CD4-positive, alpha-beta T cell treated with Interleukin-12 subunit alpha and Interleukin-12 subunit beta, for 1 hour (primary cell): ENCODE measurements at places on chromosomes 11 and 22.

- no peak for DNase-seq
These were observed 71.8 kb upstream of the PAX6 start for GRCh38 chr11:31882951-31883392.

DNA sequence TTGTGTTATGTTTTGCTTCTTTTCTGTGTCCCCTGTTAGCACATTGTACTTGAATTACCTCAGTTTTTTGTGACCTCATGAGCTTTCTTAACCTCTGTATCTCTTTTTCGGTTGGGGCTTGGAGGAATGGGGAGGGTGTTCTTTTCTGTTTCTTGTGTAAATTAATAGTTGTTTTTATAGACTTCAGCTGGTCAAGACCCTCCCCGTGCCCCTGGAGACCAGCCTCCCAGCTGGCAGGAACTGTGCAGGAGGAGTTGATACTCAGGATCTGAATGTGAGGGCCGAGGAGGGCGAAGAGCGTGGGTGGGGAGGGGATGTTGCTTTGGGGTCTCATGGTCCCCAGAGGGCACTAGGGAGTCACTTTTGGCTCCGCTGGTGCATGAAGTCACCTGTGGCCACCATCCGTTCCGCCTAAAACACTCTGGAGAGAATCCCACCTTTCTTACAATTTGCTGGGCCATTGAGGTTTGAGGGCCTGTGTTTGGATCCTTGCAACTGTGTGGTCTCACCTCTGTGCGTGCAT is 44.3 kb upstream of the NNMT start:
- no peak for DNase-seq

DNA sequence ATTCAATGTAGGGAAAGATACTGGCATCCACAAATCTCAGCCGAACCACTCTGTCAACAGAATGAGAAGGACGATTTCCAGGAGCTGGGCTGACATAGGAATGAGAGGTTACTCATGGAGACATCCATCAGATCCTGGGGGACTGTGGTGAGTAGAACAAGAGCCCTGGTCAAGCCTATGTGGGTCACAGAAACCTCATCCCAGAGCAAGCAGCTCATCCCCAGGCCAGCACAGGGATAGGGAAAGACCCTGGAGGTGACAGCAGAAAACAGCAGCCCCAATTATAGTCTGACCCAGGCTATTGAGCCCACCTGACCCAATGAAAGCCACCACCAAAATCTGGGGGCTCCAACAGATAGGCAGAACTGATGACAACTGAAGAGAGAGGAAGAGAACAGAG is 128.0 kb upstream of the SERPIND1 start:
- DNase-seq = no peak

DNA sequence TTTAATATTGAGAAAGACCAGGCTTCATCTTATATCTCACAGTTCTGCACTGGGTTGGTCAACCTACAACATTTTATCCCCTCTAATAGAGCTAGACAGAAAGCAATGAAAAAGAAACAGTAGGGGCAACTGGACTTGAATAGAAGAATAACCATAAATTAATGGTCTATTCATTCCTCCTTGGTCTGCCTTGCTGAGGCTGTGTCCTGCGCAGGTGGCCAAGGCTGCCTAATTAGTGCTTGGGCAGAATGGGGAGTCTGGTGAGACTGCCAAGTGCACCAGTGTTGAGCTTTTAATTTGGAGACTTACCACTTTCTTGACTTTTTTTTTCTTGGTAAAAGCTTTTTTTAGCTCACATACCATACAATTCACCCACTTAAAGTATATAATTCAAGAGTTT is 35.0 kb upstream of the SPON1 start:
- DNase-seq = no peak

DNA sequence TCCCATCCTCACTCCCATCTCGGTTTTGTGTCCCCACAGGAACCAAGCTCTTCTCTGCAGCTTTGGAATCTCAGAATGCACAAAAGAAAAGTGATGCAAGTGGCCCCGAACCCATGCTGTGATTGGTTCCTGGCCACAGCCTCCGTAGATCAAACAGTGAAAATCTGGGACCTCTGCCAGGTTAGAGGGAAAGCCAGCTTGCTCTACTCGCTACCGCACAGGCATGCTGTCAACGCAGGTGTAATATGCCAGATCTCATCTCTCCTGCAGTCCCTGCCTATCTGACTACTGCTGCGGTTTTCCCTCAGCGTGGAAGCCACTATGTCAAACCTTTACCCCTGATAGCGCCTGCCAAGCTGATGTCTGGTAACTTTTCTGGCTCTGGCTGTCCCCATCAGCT is 200.5 kb upstream of the LRRC4C start:
- DNase-seq = no peak

- DNase-seq = no peak
These were observed 71.4 kb upstream of the SEZ6L start for GRCh38 chr22:26097840-26098239.

DNA sequence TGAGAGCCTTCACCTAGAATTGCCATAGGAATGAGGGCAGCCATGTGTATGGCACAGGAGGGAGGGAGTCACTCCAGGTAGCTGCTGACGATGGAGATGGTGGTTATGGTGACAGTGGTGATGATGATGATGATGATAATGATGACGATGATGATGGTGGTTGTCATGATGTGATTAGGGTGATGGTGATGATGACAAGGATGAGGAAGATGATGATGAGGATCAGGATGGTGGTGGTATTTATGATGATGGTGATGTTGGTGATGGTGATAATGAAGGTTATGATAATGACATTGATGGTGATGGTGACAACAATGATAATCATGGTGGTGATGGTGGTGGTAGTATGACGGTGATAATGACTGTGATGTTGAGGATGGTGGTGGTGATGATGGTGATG is 1130.5 kb downstream of the BRD1 start:
- no peak for DNase-seq

DNA sequence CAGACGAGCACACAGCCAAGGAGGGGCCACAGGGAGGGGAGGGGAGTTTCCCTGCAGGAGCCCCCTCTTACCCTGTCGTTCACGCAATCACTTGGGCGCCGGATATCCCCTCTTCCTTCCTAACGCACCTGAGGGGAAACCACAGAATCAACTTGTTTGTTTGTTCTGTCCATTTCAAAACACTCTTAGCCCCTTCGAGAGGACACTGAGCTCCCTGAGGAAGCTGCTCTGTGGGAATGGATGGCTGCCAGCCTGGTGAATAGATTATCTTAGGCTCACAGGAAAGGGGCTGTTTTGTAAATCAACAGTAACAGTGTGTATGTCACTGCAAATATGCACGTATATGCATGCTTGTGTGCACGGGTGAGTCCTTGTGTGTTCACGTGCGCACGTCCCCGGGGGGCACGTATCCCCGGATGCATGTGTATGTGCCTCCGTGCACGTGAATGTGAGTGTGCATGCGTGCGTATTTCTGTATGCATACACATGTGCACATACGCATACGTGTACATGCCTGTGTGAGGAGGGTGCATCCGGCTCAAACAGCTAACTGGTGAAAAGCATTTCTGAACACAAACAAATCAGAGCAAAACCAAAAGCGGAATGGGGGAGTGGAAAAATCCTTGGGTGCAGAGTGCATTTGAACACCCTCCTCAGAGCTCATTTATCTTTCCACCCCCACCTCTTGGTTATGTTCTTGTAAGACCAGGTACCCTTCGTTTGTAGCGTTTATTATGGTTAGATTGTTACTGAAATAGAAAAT is 7.2 kb downstream of the ARSA start:
- peak; percentile 65 for DNase-seq

DNA sequence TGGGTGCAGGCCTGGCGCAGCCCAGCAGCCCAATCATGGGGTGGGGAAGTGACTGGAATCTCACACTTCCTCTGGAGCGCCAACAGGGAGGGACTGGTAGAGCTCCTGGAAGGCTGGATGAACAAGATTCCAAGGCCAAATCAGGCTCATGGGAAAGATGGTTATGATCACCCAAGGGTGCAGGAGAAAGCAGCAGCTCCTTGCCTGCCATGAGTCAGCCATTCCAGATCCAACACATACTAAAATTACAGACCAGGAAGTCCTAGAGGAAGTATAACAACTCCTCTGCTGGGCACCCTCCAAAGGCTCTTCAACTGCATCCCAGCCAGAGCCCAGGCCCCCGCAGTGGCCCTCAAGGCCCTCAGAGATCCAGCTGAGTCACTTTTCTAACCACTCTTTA is 427.3 kb downstream of the TENM4 start:
- DNase-seq = no peak

DNA sequence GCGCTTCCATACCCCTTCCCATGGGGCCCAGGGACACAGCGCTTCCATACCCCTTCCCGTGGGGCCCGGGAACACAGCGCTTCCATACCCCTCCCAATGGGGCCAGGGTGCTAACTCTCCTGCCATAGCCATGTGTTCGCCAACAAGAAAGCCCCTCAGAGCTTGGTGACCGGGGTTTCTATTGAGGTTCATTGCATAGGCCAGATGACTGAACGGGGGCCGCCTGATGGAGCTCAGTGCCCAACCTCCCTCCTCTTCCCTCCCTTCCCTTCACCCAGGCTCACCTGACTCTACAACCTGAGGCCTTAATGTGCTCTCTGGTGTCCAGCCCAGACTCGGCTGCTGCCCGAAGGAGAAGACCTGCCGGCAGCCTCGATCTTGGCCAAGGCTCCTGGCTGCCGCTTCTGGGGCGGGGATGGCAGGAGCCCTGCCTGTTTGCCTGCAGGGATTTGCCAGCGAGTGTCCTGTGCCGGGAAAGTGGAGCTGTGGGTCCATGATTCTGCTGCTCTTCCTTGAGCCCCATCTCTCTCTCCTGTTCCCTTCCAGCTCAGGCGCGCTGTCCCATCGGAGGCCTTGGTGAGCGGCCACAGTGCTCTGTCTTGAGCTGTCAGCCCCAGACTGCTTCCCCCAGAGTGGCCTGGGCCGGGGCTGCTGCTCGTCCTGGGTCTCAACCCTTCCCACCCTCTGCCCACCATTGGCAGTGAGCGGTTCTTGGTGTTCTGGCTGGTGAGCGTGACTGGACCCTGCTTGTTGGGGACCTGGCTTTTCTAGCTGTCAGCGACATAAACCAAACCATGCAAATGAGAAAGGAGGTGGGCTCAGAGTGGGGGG is 267.0 kb downstream of the TBC1D22A start:
- DNase-seq = no peak

- no peak for DNase-seq
These were observed 257.8 kb upstream of the SYN3 start for GRCh38 chr22:33315954-33316353.

DNA sequence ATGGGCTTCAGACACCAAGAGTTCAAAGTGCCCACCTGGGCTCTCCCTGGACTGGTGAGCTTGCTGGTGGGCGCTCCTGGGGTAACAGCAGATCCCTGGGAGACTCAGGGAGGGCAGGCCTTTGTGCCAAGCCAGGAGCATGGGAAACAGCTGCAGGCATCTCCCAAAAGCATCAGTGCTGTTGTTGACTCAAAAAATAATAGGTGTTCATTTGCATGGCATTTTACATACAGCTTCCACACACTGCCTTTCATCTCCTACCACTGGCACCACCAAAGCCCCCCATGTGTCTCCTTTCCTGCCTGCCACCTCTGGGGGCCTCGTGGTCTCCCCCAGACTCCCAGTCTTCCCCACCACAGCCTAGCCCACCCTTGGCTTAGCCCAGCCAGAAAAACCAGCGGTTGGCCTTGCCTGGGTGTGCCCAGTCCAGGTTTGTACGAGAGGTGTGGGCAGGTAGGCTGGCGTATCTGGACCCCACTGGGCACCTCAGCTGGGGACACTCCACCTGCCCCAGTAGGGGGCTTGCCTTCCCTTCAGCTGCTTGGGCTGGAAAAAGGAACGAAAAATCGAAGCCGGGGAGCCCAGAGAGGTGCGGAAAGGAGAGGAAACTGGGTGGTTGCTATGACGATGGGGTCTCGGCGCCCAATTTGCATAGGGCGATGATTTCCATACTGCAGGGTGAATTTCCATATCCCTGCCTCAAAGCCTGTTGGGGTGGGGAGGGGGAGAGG is 15.0 kb downstream of the POU2F3 start:
- DNase-seq = no peak

DNA sequence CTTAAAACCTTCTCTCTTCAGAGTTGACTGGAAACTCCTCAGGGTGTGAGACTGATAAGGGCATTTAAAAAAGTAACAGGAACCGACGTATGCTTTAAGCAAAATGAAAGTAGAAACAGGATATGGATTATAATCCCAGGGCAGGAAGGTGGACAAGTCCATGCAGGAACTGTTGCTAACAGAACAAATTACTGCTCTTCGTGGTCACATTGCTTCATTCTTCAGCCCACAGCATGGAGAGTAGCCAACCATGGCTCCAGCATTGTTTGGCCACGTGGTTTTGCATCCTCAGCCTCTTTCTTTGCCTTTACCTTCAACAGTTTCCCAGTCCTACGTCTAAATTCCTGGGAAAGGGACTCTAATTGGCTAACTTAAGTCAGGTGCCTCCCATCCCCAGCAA is 563.1 kb upstream of the ISX start:
- DNase-seq = no peak

DNA sequence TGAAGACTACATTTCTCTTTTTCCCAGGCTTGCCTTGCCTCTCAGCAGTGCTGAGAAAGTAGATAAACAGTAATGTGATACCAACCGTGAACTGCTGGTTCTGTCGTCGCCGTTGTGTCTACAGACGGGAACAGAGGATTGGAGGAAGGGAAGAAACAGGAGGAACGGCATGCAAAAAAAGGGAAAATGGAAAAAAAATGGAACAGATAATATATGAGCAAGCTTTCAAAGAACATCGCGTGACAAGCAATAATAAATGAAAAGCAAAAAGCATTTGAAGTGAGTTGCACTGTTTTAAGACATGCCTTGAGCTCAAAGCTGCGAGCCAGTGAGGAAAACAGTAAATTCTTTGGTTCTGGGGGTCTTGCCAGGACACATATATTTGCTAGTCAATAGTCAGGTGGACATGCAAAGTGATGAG is 305.9 kb downstream of the CADM1 start:
- DNase-seq = no peak

DNA sequence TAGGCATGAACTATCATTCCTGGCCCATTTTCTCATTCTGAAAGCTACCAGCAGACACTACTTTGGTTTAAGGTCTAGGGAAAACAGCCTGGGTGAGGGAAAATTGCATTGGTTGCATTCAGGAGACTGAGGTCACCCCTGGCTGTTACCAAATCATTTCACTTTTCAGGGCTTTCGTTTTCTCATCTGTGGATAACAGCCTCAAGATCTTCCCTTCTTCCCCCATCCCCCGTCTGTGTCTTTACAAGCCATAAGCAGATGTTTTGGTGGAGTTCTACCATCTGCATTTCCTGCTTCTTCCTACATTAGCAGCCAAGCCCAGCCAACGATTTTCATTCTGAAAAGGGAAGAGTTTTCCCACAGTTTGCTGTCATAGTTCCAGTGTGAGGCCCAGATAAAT is 130.4 kb downstream of the HIPK3 start:
- DNase-seq = no peak

- no peak for DNase-seq
These were observed 234.5 kb downstream of the METTL15 start for GRCh38 chr11:28342716-28343115.

GRCh38 chr22:41833369-41834004 is 582 bp downstream of the SREBF2 start:
- peak; percentile 58 for DNase-seq

- DNase-seq = no peak
These were observed 86.3 kb upstream of the RTL6 start for GRCh38 chr22:44584256-44584902.

DNA sequence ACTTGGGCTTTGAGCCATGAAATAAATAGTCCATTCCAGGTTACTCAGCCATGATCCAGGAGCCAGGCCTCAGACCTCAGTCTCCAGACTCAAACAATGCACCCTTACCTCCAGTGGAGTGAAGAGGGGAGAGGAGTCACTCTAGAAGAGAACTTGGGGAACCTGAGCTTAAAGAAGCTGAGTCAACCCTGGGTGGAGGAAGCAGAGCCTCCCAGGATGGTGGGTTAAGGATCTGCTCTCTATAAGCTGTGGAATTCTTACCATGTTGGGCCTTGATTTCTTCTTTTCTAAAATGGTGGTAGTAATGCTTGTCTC is 113.2 kb downstream of the NECTIN1 start:
- no peak for DNase-seq
